ENCODE measurements at places on chromosomes 2 and 18.

- H3K27me3 ChIP-seq: no peaks in the 10 kb centered on the region
- H3K4me1 ChIP-seq: no peaks in the 10 kb centered on the region
- peak overlapping the region; percentile 38 for H3K27ac ChIP-seq
- H3K4me3 ChIP-seq: peak overlapping the region; percentile 58
- peak; percentile 36 for DNase-seq
- H3K36me3 ChIP-seq: peaks cover 1% of the 10 kb centered on the region
These were observed 866 bp upstream of the SF3B6 start for GRCh38 chr2:24076849-24077534.

DNA sequence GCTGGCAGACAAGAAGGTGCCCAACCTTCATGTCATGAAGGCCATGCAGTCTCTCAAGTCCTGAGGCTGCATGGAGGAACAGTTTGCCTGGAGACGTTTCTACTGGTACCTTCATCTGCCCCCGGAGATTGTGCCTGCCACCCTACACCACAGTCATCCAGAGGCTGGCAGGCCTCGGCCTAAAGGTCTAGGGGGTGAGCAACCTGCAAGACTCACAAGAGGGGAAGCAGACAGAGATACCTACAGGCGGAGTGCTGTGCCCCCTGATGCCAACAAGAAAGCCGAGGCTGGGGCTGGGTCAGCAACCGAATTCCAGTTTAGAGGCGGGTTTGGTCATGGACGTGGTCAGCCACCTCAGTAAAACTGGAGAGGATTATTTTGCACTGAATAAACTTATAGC is 12.0 kb upstream of the SERTAD2 start:
- H3K4me1 ChIP-seq: no peaks in the 10 kb centered on the region
- no peak overlapping the region for H3K4me3 ChIP-seq
- no peak overlapping the region for H3K27ac ChIP-seq
- H3K36me3 ChIP-seq: no peaks in the 10 kb centered on the region
- no peak for DNase-seq

- no peak overlapping the region for H3K4me3 ChIP-seq
- H3K36me3 ChIP-seq: no peaks in the 10 kb centered on the region
- H3K4me1 ChIP-seq: no peaks in the 10 kb centered on the region
- no peaks in the 10 kb centered on the region for H3K27me3 ChIP-seq
- H3K27ac ChIP-seq: no peak overlapping the region
- DNase-seq: peak; percentile 76
These were observed 217.2 kb downstream of the TNS1 start for GRCh38 chr2:217785544-217786045.

GRCh38 chr2:120180066-120180465 is 43.1 kb downstream of the TMEM185B start:
- DNase-seq: peak; percentile 73
- H3K4me3 ChIP-seq: no peak overlapping the region
- peaks cover 8% of the 10 kb centered on the region for H3K4me1 ChIP-seq
- no peak overlapping the region for H3K27ac ChIP-seq

DNA sequence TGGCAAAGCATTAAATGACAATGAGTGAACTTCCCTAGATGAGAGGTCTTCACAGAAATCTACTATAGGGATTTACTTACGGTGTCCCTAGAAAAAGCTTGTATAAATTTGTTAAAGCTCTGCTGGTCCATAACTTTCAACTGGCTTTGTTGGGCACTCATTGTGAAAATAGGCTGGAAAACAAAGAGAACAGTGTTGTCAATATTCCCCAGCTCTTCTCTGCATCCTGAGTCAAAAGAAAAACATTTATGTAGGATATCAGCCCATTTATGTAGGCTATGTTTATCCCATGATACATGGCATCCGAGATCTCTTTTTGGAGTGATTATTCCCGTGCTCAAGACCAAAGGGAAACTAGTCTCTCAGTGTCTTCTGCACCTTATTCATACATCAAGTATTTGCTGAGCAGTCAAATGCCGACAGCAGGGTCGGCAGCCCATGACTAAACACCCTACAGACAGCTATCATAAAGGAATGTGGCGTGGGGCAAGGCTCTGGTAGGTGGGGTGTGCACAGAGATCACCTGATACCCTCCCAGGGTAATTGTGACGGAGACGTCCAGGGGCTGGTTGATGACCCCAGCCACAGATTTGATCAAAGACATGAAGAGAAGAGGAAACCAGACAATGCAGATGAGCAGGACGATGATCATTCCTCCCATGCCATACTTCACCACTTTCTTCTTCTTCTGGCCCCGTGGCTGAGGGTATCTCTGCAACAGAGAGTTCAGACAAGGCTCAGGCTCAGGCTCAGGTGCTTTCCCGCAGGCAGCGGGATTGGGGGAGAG is 155.9 kb downstream of the NAPG start:
- no peaks in the 10 kb centered on the region for H3K27me3 ChIP-seq
- no peak for DNase-seq
- H3K36me3 ChIP-seq: no peaks in the 10 kb centered on the region
- no peak overlapping the region for H3K4me3 ChIP-seq
- no peaks in the 10 kb centered on the region for H3K4me1 ChIP-seq
- no peak overlapping the region for H3K27ac ChIP-seq

DNA sequence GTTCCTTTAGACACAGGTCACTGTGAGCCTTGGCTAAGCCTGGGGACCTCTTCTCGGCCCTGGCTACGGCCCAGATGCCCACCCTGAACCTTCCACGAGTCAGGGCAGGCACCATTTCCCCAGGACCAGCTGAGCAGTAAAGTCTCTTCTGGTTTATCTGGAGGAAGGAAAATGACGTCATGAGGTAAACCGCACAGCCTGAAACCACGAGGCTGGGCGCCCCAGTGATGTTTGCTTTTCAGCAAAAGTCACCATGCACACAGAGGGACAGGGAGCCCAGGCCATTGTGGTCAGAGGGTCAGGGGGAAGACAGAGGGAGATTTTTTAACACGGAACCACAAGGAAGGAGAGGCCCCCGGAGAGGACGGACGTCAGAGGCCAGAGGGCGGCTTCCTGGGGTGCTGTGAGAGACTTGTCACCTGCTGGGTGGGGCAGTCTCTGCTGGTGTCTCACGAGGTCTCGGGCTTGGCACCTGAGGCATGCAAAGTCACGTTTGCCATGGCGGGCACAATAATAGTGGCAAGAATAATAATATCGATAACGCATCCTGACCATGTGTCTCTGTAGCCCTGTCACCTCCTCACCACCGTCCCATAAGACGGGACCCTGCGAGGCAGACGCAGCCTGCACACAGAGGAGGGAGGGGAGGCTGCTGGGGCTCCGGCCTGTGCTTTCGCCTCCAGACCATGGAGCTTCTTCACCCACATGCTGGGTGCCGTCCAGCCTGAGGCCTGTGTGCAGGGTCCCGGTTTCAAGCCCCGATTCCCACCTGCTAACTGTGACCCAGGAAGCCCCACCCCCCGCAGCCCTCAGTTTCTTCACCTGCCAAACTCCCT is 33.2 kb upstream of the FOSL2 start:
- no peak overlapping the region for H3K27ac ChIP-seq
- no peak for DNase-seq
- H3K36me3 ChIP-seq: no peaks in the 10 kb centered on the region
- no peak overlapping the region for H3K4me3 ChIP-seq
- H3K27me3 ChIP-seq: no peaks in the 10 kb centered on the region
- no peaks in the 10 kb centered on the region for H3K4me1 ChIP-seq

GRCh38 chr2:238694136-238694755 is 153.6 kb upstream of the TWIST2 start:
- no peak for DNase-seq
- H3K4me1 ChIP-seq: no peaks in the 10 kb centered on the region
- no peaks in the 10 kb centered on the region for H3K27me3 ChIP-seq
- no peaks in the 10 kb centered on the region for H3K36me3 ChIP-seq
- no peak overlapping the region for H3K27ac ChIP-seq
